ENCODE measurements at places on chromosomes 1 and 21.

GRCh38 chr1:51506537-51506936 is 12.5 kb downstream of the EPS15 start:
- peak; percentile 32 for DNase-seq

DNA sequence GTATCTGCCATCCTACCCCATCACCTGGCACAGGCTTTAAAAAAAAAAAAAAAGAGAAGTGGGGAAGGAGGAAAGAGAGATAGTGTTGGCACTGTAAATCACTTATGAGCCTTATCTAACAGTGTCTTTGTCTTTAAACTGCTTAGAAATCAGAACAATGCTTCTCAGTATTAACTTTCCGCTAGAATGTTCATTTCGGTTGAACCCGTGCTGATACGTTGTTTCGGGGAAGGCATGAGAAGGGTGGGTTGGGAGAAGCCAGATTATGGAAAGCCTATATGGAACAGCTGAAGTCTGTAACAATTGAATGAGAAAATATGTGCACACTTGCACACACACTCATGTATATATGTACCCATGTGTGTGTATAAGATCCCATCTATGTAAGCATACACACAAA is 170.8 kb downstream of the GALNT2 start:
- DNase-seq, result no peak

GRCh38 chr1:6580119-6580592 is 362 bp downstream of the ZBTB48 start:
- DNase-seq, result no peak

DNA sequence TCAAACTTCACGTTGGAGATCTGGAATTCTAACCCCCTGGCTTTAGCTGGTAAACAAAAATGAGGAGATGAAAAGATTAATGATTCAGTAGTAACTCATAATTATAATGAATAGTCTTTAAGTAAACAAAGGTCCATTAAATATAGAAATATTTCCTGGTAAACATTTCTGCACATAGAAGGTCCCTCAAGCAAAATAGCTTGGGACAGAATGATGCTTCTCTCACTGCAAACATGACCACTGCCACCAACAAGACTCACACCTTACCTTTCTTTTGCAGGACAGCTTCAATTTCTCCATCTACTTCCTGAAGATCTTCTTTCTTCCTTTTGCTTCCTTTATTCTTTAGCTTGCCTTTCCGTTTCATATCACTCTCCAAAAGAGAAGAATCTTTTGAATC is 25.2 kb downstream of the NVL start:
- DNase-seq, result no peak

DNA sequence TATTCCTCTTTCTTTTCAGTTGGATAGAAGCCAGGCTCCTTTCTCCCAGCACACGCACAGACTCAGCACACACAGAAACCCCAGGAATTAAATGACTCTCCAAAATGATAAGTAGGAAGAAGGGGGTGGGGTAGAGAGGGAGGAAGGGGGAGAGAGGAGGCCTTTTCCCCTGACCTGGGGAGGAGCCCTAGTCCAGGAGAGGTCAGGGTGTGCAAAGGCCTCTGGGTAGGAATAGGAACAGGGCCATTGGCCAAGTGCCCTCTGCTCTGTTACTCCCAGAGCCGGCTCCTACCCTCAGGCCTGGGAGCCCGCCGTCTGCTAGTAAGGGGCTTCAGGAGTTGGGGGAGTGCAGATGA is 35.6 kb upstream of the PUM1 start:
- DNase-seq, result no peak

GRCh38 chr1:65166572-65167305 is 18.7 kb downstream of the AK4 start:
- no peak for DNase-seq

DNA sequence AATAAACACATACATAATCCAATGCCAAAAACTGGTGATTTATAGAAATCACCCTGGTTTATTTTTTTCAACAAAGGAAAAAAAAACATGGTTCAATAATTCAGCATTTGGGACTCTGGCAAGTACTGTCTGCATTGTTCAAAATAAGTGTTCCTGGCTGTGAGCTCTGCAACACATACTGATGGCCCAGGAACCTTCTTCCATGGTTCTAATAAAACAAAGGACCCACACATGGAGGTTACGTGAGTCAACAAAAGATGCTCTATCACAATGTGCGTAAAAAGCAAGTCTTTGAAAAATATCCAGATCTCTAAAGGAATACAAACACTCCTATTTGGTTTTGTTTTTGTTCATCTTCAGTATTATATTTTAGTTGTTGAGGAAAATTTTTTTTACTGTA is 37.9 kb upstream of the C1orf198 start:
- no peak for DNase-seq

DNA sequence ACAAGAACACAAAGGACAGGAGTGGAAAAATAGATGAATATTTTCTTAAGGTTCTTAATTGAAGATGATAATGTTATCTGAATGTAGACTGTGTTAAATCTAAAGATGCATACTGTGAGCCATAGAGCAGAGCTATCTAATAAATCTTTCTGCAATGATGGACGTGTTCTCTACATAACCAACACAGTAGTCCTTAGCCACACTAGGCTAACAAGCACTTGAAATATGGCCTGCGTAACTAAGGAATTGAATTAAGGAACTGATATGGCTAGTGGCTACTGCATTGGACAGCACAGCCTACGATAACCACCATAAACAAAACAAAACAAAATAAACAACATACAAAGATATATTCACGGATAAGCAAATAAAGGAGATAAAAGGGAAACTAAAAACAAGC is 181.3 kb downstream of the LYPLAL1 start:
- no peak for DNase-seq

- no peak for DNase-seq
These were observed 59.4 kb upstream of the DUSP10 start for GRCh38 chr1:221801251-221801661.

GRCh38 chr21:32312326-32312725 is 13.7 kb downstream of the MRAP start:
- no peak for DNase-seq

Data from uterus (tissue), 4 donors.